AG09309 (cell line): ENCODE measurements at places on chromosomes 3 and 15.

DNA sequence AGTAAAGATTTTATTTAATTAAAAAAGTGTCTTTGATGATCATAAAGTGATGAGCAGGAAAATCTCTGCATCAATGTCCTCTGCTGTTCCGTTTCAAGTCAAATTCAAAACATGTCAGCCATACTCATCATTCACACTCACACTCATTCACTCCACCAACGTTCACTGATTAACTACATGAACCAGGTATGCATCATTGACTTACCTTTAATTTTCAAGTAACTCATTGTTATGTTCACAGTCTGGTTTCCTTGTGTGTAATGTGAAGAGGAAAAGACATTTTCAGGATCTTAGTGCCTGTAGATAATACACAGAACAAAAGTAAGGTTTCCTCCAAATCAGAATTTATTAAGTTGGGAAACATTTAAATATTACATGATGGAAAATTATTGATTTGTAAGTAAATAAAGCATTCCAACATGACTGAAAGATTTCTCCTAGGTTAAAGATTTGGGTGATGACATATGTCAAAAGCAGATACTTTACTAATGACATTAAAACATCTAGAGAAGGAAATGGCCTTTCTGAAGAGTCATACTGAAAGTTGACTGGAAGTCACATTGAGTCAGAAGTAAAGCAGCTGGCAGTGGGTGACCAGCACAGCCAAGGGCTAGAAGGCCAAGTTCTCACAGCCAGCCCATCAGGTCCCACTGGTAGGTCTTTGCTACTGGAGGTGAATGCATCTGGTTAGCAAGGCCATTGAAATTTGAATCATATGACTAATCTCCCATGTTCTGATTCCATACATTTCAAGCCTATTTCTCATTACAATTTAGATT lies 251.9 kb downstream of the CDIN1 start:
- DNase-seq = peak; percentile 27

- DNase-seq = no peak
Measured at GRCh38 chr15:56739964-56740640, 6.8 kb upstream of the ZNF280D start.

DNA sequence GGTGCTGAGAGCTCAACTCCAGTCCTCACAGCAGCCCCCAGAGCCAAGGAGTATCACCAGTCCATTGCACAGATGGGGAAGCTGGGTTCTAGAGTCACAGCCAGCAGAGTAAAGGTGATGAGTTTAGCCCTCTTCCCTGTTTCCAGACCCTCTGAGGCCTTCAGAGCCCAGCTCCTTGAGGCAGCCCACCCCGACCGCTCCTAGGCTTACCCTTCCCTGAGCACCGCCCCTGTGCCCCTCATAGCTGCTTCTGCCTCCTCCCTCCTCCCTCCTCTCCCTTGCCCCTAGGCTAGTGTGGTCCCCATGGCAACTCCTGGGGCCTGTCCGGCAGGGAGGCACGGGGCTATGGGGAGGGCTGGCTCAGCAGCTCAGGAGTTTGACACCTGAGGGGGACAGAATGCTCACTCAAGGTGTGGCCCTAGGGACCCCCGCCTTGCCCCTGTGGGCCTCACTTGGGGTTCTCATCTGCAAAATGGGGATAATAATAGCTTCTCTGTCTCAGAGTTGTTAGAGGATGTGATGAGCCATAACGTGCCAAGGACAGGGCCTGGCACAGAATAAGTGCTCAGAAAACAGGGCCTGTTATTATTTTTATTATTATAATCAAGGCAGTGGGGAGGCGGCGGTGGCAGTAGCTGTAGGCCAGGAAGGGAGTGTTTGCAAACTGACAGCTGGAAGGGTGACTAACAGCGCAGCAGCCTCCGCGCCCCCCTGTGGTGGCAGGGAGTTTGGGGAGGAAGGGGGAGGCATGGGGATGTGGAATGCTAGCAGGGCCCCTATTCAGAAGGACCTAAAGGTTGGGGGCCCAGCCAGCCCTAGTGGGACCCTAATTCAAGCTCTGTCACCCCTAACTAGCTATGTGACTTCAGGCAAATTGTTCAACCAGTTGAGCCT lies 11.5 kb downstream of the CSK start:
- DNase-seq = no peak

GRCh38 chr3:78830470-78830869 lies 937.3 kb downstream of the ROBO1 start:
- no peak for DNase-seq

DNA sequence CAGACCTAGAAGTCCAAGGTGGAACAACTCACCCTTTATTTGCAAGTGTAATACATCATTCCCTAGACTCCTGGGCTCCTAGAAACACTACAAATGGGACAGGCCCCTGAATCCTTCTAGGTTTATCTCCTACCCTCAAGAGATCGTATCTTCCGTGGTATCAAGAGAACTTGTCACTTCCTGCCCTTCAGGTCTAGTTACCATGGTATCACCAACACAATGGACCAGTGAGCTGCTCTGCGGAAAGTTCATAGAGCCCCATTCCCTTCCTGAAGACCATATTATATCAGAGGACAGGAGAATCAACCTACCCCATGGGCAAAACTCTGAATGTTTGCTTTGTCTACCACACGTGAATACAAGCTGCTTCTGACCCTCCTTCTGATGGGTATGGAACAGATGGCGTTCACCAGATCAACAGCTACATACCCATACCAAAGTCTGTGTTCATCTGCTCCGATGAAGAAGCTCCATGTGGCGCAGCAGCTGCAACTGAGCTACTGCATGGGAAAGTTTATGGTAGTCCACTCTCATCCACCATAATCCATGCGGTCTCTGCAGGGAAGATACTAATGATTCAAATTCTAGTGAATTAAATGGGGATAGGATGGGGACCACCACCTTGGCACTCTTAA lies 84.6 kb upstream of the KLF13 start:
- DNase-seq = no peak

DNA sequence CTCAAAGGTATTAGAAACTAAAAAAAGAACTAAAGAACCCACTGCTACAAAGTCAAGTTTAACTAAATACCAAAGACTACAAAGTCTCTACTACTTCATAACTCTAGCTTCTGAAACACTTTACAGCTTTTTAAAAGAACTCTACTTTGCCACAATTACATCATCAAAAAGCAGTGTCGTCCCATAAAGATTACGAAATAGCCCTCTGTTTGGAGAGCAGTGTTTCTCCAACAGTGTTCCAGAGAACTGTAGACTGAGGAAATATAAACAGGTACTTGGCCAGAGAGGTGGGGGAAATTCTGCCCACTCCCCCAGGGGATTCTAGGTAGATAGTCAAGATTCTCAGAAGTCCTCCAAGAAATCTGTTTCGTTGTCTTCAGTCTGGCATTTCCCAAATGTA lies 225.6 kb downstream of the PDZRN3 start:
- peak; percentile 23 for DNase-seq

- no peak for DNase-seq
Measured at GRCh38 chr15:61830536-61831330, 229.5 kb downstream of the VPS13C start.

GRCh38 chr15:66876731-66877476 lies 174.9 kb downstream of the SMAD6 start:
- DNase-seq = no peak

- no peak for DNase-seq
Measured at GRCh38 chr3:170207717-170208116, 14.5 kb upstream of the PRKCI start.

- no peak for DNase-seq
Measured at GRCh38 chr3:52506266-52506966, 11.3 kb downstream of the STAB1 start.

GRCh38 chr3:183815951-183816475 lies 9.4 kb downstream of the MAP6D1 start:
- no peak for DNase-seq

DNA sequence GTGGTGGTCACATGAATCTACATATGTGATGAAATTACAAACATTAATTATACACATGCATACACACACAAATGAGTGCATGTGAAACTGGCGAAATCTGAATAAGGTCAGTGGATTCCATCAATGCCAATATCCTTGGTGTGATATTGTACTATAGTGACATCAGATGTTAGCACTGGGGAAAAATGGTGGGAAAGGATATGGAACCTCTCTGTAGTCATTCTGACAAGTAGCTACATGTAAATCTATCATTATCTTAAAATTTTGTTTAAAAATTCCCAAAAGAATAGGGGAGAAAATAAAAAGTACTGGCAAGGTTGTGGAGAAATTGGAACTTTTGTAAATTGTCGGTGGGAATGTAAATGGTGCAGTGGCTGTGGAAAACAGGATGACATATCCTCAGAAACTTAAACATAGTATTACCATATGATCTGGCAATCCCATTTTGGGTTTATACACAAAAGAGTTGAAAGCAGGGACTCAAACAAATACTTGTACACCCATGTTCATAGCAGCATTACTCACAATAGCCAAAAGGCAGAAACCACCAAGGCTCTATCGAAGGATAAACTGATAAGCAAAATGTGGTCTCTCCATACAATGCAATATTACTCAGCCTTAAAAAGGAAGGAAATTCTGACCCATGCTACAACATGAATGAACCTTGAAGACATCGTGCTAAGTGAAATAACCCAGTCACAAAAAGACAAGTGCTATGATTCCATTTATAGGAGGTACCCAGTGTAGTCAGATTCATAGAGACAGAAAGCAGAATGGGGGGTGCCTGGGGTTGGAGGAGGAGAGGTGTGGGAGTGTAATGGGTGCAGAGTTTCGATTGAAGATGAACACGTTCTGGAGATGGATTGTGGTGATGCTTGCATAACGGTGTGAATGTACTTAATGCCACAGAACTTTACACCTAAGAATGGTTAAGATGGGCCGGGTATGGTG lies 25.3 kb upstream of the HRH1 start:
- DNase-seq = no peak

- DNase-seq = no peak
Measured at GRCh38 chr3:22361521-22361920, 610.5 kb upstream of the ZNF385D start.

GRCh38 chr3:72846166-72846565 lies 2.1 kb downstream of the SHQ1 start:
- no peak for DNase-seq

DNA sequence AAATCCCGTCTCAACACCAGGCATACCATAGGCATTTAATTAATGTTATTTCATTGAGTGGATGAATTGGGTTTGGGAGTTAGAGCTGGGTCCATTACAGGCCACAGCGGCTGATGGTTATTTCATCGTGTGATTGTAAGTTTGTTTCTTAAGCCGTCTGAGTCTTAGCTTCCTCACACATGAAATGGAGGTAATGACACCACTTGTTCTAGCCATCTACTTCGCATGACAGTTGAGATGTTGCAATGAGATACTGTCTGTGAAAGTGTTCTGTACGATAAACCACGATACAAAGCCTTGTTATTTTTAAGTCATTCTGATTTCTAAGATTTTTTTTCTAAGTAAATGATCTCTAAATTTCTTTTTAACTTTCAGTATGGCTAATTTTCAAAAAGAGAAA lies 8.6 kb upstream of the TP63 start:
- DNase-seq = no peak

- DNase-seq = no peak
Measured at GRCh38 chr3:172746475-172746874, 4.1 kb upstream of the ECT2 start.
